RWPE2 (cell line): ENCODE measurements at places on chromosomes 16 and 17.

- H3K36me3 ChIP-seq = no peaks in the 10 kb centered on the region
- H3K27ac ChIP-seq = no peak overlapping the region
- H3K4me3 ChIP-seq = no peak overlapping the region
Measured at GRCh38 chr16:4313563-4314531, 2.0 kb upstream of the GLIS2 start.

GRCh38 chr16:49799172-49799571 lies 56.7 kb downstream of the ZNF423 start:
- H3K4me1 ChIP-seq = no peaks in the 10 kb centered on the region
- H3K4me3 ChIP-seq = no peak overlapping the region
- no peak overlapping the region for H3K27ac ChIP-seq
- H3K36me3 ChIP-seq = no peaks in the 10 kb centered on the region

DNA sequence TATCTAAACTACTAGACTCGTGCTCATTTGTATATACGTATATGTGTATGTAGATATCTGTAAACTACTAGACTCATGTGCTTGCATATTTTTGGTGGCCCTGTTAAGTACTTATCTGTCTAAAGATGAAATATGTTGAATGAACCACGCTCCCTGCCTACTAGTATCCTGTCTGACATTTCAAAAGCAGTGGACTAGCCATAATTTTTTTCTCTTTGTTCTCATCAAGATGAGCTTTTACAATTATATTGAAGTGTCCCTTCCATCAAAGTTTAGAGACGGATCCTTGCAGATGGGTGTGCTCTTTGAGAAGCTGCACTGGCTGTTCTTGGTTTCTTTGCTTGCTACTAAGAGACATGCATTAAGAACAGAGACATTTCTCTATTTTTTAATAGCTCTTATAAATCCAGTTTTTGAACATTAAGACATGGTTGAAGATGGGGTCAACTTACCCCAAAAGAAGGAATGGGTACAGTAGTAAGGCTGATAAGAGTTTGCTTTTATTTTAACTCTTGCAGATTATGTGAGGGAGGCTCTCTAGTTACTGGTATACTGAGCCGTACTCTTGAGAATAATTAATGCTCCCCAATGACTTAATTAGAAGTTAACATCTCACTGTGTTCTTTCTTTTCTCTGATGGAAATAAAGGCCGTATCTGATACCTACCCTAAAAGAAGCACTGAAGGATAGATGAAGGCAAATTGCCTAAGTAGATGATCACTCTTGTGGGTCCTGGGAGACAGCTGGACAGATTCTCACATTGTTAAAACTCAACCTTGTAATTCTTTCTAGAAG lies 3.4 kb downstream of the CNTNAP4 start:
- no peaks in the 10 kb centered on the region for H3K4me1 ChIP-seq
- no peak overlapping the region for H3K4me3 ChIP-seq
- peaks cover 25% of the 10 kb centered on the region for H3K27me3 ChIP-seq
- no peak overlapping the region for H3K27ac ChIP-seq

- H3K36me3 ChIP-seq = peaks cover 16% of the 10 kb centered on the region
- H3K27ac ChIP-seq = no peak overlapping the region
- no peak overlapping the region for H3K4me3 ChIP-seq
- no peaks in the 10 kb centered on the region for H3K27me3 ChIP-seq
Measured at GRCh38 chr17:80819422-80820164, 172.0 kb upstream of the CHMP6 start.

DNA sequence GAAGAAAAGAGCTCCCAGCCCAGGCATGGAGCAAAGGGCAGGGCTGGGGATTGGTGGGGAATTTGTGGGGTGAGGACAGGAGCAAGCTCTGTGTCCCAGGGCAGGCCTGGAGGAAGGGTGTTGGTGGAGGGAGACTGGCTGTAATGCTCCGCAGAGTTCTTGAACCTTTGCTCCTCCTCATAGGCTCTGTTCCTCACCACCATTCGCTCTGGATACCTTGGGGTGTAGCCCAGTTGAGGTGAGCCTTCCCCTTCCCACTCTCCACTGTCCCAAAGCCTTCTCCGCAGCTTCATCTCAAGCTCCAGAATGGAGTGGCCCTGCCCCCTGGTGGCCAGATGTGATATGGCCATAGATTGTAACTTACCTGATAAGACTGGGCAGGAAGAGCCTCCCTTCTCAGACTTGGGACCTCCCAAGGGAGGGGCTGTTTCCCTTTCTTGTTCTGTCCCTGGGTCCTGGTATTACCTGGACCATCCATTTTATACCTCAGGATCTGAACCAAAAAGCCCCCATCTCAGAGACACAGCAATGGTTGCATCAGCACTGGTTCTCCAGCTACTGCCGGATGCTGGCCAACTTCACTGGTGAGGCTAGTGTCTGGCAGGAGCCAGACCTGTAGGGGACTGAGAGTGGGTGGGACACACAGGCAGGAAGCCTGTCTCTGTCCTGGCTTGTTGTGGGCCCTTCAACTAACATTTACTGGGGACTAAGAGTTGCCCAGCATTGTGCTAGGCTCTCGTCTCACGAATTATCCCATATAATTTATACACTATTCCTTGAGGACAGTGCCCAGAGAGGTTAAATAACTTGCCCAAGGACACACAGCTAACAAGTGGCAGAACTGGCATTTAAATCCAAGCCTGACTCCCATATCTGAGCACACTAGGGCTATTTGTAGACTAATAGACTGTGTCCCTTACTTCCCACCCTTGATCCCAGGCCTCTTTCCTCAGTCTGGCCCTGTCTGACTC lies 19.1 kb upstream of the STAC2 start:
- peak; percentile 71 for DNase-seq
- H3K4me3 ChIP-seq = no peak overlapping the region
- peaks cover 8% of the 10 kb centered on the region for H3K4me1 ChIP-seq

- peak overlapping the region; percentile 5 for H3K27ac ChIP-seq
- peaks cover 15% of the 10 kb centered on the region for H3K4me1 ChIP-seq
- H3K4me3 ChIP-seq = no peak overlapping the region
- no peak for DNase-seq
Measured at GRCh38 chr16:86396901-86397311, 113.4 kb upstream of the FOXF1 start.

DNA sequence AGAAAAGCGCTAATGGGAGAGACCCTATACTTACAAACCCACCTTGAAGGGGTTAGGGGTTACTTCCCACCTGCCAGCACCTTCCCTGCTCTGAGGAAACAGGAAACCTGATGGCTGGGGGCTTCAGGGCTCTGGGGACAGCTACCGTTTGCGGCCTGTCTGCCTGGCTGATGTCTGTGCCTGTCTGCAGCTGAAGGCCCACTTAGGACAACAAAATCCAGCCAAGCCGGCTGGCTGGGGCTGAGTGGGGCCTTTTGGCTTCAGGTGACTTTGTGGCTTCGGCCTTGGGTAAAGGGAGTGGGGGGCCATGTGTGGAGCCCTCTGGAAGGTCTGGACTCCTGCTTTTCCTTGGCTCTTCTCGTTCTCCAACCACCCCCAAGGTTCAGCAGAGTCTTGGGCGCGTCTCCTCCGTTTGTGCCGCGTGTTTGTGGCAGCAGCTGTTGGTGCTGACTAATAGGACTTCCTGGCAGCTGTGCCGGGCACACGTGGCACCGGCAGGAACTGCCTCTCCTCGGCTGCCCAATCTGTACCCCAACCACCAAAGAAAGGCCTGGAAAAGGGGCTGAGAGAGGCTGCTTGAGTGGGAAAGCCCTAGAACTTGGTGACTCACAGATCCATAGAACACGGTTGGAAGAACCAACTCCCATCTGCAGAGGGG lies 186.7 kb downstream of the MSI2 start:
- H3K4me3 ChIP-seq = no peak overlapping the region
- no peaks in the 10 kb centered on the region for H3K27me3 ChIP-seq
- peak overlapping the region; percentile 75 for H3K27ac ChIP-seq
- H3K36me3 ChIP-seq = no peaks in the 10 kb centered on the region

- no peak overlapping the region for H3K4me3 ChIP-seq
- no peaks in the 10 kb centered on the region for H3K27me3 ChIP-seq
- no peak overlapping the region for H3K27ac ChIP-seq
- H3K36me3 ChIP-seq = peaks cover 27% of the 10 kb centered on the region
- DNase-seq = no peak
Measured at GRCh38 chr17:2610195-2611175, 17.0 kb downstream of the PAFAH1B1 start.

- H3K4me3 ChIP-seq = no peak overlapping the region
- no peak overlapping the region for H3K27ac ChIP-seq
- peaks cover 6% of the 10 kb centered on the region for H3K4me1 ChIP-seq
- no peak for DNase-seq
Measured at GRCh38 chr16:68202091-68202519, 33.8 kb downstream of the ESRP2 start.

- H3K36me3 ChIP-seq = no peaks in the 10 kb centered on the region
- no peak for DNase-seq
- H3K27ac ChIP-seq = no peak overlapping the region
- no peaks in the 10 kb centered on the region for H3K27me3 ChIP-seq
- H3K4me3 ChIP-seq = no peak overlapping the region
Measured at GRCh38 chr17:48451489-48451888, 21.5 kb upstream of the SKAP1 start.
